Stimulated activated naive B cell treated with anti-CD40 and anti-IgM and Interleukin-4, amounts not matched to agents 10 μg/mL and 1 μg/mL and 100 μg/mL, for 72 hours (primary cell): ENCODE measurements at places on chromosomes 11 and 22.

- DNase-seq: no peak
These were observed 25.2 kb downstream of the RPS6KA4 start for GRCh38 chr11:64384028-64384737.

- no peak for DNase-seq
These were observed 100.2 kb downstream of the SYN3 start for GRCh38 chr22:32958001-32958400.

- DNase-seq: no peak
These were observed 26.7 kb downstream of the OR6Q1 start for GRCh38 chr11:58057481-58057880.

GRCh38 chr11:64441127-64441526 is 82.2 kb downstream of the RPS6KA4 start:
- no peak for DNase-seq

- no peak for DNase-seq
These were observed 17.8 kb downstream of the KIF18A start for GRCh38 chr11:28090052-28090749.

- DNase-seq: no peak
These were observed 173.7 kb upstream of the DDI1 start for GRCh38 chr11:103862802-103863174.

DNA sequence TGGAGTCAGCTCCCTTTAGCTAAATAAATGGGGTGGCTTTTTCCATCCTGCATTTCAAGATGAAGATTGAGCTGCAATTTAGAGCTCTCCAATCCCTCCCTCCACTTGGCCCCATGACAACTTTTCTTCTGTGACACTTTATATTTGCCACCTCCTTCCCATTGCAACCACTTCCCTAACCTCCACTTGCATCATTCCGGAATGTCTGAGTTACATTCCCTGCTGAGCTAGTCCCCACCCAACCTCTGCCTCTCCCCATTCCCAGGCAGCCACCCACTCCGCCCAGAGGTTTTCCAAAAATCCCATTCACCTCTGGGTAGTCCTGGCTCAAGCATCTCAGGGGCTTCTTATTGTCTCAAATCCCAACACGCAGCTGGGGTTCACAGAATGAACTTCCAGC is 24.7 kb downstream of the PC start:
- DNase-seq: no peak

DNA sequence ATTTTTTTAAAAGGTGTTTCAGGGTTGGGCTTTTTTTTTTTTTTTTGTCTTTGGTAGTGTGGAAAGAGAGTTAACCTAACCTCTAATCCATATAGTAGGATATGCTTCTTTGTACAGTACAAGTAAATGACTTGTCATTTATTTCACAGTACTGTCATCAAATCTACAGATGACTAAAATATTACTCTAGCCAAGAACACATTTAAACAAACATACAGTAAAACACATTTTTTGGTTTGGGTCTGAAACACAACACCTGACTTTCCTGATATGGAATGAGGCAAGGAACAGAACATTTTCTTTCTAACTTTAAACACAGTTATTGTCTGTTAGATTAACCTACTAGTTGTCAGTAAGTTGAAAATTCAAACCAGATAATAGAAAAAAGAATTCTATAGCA is 68.1 kb downstream of the IMMP1L start:
- DNase-seq: no peak

GRCh38 chr11:102269927-102270326 is 47.4 kb upstream of the BIRC3 start:
- DNase-seq: no peak

DNA sequence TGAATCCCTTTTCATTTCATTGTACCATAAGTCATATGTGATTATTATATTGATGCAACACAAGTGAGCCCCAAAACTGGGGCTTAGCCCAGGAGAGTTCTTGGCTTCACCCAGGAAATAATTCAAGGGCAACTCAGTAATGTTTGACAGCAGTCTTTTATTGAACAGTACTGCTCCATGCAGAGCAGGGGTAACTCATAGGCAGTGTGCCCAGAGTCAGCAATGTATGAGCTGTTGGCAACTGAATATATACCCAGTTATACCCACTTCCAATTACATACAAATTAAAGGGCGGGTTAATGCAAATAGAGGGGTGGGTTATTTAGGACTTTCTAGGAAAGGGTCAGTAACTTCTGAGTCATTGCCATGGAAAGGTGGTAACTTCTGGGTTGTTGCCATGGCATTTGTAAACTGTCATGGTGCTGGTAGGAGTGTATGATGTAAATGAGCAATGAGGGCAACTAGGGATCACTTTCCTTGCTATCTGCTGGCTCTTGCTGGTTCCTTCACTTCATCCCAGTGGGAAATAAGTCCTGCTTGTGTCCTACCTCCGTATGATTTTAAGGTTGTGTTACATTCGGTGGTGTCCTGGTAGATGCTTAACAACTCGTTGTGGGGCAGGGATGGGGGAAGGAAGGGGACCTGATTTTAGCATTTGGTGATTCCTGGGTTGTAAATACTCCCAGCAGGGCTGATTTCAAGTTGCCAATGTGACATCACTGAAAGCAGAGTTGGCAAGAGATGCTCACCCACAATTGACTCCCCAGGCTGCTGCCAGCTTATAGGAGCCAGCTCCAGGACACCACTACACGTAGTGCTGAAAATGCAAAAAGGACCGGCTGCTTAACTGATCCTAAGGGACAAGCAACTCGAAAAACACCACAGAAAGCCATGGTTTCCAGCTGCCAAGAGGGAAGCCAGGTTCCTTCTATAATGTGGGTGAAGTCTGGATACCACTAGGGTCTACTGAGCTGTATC is 70.1 kb downstream of the SYT9 start:
- DNase-seq: no peak

- DNase-seq: no peak
These were observed 1.4 kb downstream of the TBX1 start for GRCh38 chr22:19761725-19762567.

DNA sequence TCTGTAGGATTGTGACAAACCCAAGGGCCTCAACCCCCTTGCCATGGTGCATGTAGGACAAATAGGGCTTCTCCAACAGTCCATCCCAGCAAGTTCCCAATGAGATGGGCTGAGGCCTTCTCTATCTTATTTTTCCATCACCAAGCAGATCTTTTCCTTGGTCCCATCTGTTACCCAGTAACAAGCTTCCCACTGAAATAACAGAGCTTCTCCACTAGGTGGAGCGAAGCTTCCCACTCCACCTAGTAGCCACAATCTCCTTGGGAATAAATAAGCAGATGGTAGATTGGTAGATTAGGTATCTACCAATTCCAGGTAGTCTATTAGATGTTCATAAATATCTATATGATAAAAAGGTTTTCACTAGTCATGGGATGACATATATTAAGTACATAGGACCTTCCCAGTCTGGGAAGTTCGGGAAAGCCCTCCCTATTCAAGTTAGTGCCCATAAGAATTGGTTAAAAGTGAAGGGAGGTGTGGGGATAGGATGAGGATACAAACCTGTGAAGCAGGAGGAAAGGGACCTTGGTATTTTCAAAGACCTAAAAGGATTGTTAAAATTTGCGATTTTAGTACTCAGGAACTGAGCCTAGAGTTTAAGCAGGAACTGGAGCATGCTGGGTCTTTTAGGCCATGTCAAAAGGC is 5.9 kb upstream of the OR52L1 start:
- no peak for DNase-seq

GRCh38 chr11:93741882-93742226 is 382 bp downstream of the C11orf54 start:
- DNase-seq: no peak

DNA sequence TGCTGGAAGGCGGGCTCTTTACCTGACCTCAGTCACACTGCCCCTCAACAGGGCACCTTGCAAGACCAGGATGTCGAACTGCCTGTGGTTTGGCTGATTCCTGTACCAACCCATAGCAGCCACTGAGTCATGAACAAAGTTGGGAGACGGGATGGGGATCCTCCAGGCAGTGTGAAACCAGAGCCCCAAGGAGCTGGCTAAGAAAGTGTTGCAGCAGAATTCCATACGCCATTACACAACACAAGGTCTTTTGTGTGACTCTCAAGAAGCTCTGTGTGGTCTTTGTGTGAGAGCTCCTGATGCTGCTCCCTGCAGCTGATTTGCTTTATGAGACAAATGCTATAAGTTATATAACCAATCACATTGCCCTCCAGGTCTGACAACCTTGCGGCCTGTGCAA is 617.7 kb downstream of the OPCML start:
- no peak for DNase-seq

DNA sequence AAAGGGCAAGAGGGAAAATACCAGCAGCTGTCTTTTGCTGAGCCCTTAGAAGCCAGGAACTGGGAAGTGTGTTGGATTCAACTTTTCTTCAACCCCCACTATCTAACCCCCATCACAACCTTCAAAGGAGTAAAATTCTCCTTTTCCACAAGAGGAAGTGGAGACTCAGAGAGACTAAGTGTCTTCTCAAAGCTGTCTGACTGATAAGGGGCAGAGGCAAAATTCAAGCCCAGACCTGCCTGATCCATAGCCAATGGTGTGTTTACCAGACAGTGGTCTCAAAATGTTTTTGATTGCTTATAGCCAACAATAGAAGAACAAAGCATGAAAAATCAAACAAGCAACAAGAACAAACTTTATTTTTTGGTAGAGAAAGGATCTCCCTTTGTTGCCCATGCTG is 707.0 kb downstream of the NTM start:
- DNase-seq: no peak

DNA sequence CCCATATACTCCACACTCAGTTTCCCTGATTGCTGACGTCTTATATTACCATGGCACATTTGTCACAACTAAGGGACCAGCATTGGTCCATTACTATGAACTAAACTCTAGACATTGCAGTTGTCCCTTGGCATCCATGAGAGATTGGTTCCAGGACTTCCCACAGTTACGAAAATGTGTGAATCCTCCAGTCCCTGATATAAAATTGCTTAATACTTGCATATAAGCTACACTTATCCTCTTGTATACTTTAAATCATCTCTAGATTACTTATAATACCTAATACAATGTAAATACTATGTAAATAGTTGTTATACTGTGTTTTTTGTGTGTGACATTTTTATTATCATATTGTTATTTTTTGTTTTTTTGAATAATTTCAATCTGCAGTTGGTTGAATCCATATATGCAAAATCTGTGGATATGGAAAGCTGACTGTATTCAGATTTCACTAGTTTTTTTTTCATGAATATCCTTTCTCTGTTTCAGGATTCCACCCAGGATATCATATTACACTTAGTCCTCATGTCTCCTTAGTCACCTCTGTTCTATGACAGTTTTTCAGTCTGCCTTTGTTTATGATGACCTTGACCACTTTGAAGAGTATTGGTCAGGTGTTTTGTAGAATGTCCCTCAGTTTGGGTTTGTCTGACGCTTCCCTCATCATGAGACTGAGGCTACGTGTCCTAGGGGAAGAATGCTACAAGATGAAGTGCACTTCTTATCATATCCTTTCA is 55.3 kb downstream of the INSC start:
- DNase-seq: no peak

DNA sequence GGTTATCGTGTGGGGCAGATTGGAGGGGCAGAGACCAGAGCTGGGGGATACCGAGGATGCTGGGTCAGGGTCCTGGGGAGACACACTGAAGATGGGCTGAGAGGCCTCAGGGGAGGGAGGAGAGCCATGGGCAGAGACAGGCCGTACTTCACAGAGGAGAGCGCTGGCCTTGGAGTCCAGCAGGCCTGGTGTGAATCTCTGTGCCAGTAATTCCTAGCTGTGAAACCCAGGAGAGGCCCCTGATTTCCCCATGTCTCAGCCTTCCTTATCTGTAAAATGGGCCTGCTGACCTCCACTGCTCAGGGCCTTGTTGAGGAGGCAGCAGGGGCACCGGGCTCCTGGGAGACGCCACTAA is 23.4 kb downstream of the CACNA1I start:
- DNase-seq: no peak

- no peak for DNase-seq
These were observed 4.7 kb upstream of the C11orf86 start for GRCh38 chr11:66970371-66970806.

DNA sequence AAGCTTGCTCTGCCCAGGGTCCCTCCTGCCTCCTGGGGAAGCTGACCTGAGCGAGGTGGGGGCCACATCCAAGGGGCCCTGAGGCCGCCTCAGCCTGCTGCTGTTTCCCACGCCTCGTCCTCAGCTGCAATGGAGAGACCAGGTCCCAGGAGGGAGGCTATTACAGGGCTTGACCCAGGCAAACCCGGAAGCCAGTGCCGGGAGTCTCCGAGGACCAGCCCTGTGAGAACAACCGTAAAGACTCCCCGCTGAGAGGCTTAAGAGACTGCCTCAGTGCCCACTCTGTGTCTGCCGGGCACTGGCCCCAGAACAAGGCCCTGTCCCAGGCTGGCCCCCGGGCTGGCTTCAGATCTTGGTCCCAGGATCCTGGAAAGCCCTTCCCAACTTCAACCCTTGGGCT is 124.3 kb upstream of the FGF3 start:
- no peak for DNase-seq

DNA sequence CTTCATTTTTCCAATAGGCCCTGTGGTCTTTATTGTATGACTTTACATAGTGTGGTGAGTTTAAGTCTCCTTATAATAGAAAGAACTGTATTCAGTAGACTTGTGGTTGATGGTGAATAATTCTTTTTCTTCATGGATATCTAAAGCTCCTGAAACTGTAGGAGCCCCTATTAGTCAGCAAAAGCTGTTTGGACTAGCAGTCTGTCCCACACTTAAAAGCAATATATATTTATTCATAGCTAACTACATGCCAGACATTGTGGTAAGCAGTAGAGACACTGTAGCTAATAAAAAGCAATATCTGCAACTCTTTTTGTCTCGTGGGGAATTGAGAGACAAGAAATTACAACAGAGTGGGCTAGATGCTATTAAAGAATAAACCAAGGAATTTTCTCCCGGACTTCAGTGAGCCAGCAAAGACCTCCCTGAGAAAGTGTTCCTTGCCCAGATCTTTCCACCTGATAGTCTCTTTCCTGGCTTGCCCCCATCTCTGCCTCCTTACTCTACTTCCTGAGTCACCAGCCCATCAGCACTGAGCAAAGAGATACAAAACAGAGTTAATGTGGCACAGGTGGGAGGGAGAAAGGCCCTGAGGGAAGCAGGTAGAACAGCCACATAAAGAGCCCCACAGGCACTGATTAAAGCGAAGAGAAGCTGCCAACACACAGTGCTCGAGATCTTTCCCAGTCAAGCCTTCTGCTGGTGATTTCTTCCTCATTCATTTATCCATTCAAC is 1.4 kb upstream of the OR52W1 start:
- DNase-seq: no peak

- no peak for DNase-seq
These were observed 4.4 kb downstream of the EFEMP2 start for GRCh38 chr11:65868076-65868667.

DNA sequence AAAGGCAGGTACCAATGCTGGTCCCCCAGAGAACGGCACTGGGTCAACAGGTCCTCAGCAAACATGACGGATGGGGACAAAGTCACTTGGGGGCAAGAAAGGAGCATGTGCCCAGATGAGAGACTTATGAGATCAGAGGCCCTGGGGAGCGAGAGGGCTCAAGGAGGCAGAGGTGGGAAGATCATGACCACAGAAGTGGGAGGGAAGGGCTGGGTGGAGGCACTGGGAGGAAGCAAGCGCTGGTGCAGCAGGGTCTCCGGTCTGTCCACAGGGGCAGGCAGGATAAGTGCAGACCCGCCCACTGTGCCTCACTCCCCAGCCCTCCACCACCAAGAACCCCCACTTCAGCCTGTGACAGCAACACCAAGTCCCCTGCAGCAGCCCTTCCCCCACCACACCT is 10.9 kb downstream of the ELFN2 start:
- no peak for DNase-seq

GRCh38 chr22:43827926-43828724 is 16.0 kb upstream of the EFCAB6 start:
- no peak for DNase-seq
